ENCODE measurements at places on chromosomes 5 and 9. TPM values are rescaled to one million over a fixed set of nuclear protein-coding genes. Genes with fewer than 3 reads are reported as not detected.

Gene GALNT12
- 0.61 TPM for total RNA-seq

Gene PKD2L2
- not detected for total RNA-seq

Gene PAPPA
- total RNA-seq: 165 TPM

Gene BHMT
- not detected for total RNA-seq

Gene ADAMTS19
- total RNA-seq: under 0.01 TPM

Data from hair follicle dermal papilla cell (primary cell).